ENCODE measurements at places on chromosomes 6 and 20.
A peak's percentile ranks its signal among the peaks of the same experiment; 100 is the strongest.

- no peak for DNase-seq
These were observed 15.4 kb downstream of the TAAR1 start for GRCh38 chr6:132643547-132643946.

- DNase-seq, result peak; percentile 86
These were observed 42.1 kb upstream of the BTN3A2 start for GRCh38 chr6:26322645-26323482.

GRCh38 chr6:56794421-56794820 lies 151.7 kb upstream of the DST start:
- no peak for DNase-seq

- no peak for DNase-seq
These were observed 169.9 kb downstream of the CD24 start for GRCh38 chr6:106804346-106805335.

DNA sequence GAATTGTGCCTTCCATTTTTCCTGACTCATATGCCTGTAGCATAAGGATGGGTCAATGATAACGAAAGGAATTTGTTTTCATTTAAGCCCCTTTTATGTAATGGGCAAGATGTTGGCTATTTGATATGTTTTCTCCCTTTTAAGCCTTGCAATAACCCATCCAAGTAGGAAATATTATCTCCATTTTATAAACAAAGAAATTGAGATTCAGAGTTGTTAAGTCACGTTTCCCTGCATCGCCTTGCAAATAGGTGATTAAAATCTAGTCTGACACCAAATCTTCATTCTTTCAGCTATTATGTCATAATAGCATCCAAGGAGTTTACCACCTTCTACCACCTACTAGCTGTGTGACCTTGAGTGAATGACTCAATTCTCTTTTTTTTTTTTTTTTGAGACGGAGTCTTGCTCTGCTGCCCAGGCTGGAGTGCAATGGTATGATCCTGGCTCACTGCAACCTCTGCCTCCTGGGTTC lies 7.0 kb downstream of the HNF4A start:
- no peak for DNase-seq

DNA sequence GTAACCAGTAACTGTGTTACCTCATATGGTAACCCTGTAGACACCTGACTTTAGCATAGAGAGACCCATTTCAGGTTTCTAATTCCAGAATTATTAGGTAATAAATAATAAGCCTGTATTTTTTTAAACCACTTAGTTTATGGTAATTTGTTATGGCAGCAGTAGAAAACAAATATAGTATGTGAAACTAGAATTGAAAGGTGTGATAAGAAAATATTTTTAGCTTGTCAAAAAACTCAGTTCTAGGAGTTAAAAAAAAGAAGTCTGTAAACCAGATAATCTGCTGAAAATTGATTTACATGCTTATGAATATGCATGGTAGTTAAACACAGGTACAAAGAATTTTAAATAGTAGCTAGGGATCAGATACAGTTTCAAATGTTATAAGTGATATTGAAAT lies 695.0 kb upstream of the GJE1 start:
- no peak for DNase-seq

- DNase-seq, result no peak
These were observed 103.5 kb downstream of the CDH4 start for GRCh38 chr20:61355585-61355984.

DNA sequence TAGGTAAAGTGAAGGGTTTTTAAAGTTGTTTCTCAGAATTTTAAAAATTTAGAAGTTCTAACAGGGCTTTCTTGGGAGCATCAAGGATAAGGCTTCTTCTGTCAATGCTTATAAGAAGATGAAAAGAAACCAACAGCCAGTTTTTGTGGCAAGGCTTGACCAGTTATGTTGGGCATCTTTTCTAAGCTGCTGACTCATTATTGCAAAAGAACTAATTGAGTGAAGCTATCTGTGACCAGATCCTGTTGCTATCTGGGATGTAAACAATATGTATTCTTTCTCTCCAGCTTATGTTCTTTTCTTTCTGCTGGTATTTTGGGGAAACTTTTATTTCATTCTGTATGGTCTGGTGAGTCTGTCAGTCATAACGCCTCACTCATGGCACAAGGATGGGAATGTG lies 643.8 kb downstream of the HDGFL1 start:
- no peak for DNase-seq

GRCh38 chr20:34553366-34553867 lies 5.1 kb upstream of the MAP1LC3A start:
- DNase-seq, result no peak

DNA sequence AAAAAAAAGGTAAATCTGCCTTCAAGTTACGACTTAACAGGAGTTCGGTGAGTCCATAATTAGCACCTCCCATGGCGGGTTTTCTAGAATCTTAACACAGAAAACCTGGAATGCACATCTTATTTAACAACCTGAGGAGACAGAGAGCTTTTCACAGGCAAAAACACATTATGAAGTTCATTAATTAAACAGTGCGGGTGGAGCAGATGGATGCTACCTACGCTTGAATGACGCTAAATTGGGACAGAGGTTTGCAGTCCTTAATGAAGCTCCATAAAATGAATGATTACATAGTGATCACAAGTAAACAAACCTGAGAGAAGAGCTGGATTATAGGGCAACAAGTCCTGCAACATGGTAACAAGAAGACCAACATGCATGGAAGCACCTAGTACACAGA lies 81.0 kb downstream of the INSM1 start:
- no peak for DNase-seq

- no peak for DNase-seq
These were observed 4.6 kb downstream of the MAP3K4 start for GRCh38 chr6:160996131-160996601.

DNA sequence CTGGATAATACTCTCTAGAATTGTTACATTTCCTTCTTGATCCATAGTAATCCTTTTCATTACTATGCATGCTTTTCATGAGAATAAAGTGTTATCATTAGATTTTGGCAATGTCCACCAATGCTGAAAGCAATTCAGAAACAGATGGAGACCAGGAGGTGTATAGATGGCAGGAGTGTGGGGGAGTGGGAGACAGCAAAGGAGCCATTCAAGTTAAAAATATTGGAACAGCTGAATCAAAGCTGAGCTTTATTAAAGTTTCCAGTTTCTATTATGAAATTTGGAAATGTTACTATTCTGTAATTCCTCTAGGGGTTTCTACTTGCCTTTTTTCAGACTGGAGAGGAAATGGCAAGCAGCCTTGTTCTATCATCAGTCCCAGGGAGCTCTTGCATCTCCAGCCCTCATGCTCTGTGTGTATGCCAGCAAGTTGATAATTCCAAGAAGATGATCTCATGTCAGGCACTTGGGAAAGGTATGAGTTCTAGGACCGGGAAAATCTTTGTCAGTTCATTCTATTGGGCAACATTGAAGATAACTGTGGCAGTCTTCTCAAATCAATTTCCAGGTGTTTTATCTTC lies 228.0 kb downstream of the CD109 start:
- DNase-seq, result no peak

GRCh38 chr20:44976698-44977097 lies 10.4 kb downstream of the STK4 start:
- no peak for DNase-seq

- no peak for DNase-seq
These were observed 3.2 kb upstream of the EEF1A2 start for GRCh38 chr20:63501818-63502670.

DNA sequence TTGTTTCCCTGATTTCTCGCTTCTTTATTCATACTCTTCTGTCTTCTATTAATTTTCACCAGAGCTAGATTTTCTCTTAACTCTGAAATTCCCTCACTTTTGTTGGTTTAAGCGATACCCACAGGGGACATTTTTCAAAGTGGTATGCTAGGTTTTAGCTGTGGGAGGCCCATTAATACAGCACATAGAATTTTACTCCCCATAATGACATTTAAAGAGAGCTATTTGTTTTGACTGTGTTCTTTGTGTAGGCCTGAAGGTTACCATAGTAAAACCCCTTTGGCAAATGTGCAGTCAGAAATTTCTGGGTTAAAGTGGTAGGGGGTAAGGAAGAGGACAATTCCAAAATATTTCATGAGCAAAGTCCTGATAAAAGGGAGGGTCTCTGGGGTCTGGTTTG lies 721.1 kb upstream of the CITED2 start:
- DNase-seq, result no peak

DNA sequence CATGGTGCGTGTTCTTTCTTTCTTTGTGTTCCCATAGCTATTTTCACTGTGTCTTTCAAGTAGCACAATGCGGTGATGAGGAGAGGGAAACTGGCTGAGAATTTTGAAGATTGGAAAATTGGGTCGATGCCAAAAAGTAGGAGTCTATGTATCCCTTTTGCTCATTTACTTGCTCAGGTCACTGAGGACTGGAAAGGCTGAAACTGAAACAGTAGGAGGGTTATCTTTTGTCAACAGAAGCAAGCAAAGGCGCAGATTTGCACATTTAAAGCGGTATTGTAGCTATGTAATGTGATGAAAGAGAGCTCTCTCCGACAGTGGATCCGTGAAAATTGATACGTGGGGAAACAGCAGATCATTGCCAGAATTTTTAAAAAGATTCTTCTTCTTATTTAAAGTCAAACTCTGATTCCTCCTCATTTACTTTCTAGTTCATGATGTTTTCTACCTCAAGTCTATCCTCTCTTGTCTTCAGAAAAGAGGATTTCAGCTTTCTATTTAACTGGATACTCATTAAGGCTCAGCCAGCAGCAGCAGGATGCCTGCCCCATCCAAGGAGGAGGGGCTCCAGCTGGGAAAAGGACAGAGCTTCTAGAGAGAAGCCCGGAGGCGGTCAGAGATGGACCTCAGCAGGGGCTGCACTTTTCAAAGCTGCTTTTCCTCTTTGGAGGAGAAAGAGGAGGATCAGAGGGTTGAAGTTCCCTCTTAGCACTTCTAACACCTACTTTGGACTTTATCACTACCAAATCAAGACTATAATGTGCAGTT lies 15.9 kb upstream of the FYN start:
- no peak for DNase-seq

DNA sequence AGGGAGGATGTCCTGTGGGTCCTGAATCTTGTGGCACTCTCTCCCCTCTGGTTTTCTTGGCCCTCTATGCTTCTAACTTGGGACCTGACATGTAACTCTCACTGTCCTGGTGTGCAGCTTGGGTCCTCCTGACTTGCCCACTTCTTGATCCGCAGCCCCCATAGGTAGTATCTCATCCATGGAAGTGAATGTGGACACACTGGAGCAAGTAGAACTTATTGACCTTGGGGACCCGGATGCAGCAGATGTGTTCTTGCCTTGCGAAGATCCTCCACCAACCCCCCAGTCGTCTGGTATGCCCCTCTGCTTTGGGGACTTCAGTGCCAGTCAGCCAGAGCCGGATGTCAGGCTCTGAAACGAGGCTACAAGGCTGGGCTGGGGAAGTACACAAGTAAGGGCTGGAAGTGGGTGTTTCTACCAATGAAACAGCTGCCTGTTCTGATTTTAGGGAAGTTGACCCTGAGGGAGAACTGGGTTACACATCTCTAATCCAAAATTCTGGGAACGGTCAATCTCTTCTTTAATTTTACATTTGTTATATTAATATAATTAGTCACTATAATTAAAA lies 641 bp downstream of the DBNDD2 start:
- DNase-seq, result no peak

- no peak for DNase-seq
These were observed 149.3 kb downstream of the ADAT2 start for GRCh38 chr6:143301188-143301587.

DNA sequence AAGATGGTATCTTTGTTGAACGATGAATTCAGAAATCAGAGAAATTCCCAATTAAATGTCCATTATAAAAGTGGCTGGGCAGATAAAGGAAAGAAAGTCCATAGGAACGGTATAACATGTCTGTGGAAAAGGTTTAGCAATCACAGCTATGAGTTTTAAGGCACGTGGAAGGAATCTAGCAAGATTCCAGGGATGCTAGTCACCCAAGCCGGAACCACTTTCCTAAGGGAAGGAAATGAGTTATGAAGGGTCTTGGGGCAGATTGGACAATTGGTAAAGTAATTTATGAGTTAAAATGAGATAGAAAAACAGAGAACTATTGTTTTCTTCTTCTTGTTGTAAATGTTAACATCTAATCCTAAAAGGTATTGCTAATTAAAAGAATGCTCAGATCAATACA lies 384.8 kb downstream of the ADGRB3 start:
- DNase-seq, result no peak

DNA sequence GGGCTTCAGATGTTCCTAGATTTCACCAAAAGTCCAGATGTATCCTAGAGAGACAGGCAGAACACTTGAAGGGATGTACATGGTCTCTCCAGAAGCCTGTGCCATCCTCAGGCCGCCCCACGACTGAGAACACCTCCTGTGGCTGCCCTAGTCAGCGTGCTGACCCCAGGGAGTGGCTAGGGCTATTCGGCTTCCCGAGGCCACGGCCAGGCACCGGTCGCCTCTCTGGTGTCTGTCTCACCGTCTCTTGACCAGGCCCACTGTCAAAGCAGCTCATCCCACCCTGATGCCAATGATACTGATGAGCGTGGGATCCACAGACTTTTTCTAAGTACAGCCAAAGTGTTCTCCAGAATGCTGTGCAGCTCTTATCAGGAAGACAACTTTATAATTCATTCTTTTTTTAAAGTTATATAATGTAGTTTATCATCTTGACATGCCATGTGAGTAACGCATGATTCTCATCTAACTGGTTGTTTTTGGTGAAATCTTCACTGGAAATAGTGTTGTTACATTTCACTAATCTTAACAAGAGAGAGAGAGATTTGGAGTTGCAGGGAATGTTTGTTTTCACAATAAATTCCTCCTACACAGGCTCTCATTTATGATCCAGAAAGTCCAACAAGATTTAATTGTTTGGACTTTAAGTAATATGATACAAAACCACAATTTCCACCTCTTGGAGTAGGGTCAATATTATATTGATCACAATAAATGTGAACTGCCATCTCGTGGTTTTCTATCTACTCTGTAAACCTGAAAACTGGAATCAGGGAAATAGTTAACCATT lies 41.7 kb upstream of the KLHL31 start:
- DNase-seq, result no peak

GRCh38 chr20:12949429-12949980 lies 59.3 kb upstream of the SPTLC3 start:
- DNase-seq, result no peak

- DNase-seq, result no peak
These were observed 34.1 kb downstream of the EYA4 start for GRCh38 chr6:133275213-133275612.

DNA sequence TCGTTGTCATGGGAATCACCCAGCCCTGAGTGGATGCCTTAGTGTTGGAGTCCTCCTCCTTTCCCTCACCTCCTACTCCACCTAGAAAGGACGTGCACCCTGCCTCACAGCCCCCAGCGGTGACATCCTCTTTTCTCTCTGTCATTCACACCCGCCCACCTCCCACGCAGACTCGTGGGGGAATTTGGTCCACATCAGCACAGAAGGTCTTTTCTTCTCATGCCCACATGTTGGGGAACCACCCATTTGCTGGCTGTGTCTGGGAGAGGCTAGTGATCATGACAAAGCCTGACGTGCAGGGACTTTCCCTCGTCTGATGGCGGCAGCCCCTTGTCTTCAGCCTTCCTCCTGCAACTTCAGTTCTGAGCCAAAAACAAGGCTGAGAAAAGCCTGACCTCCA lies 96.0 kb upstream of the CNKSR3 start:
- peak; percentile 88 for DNase-seq

DNA sequence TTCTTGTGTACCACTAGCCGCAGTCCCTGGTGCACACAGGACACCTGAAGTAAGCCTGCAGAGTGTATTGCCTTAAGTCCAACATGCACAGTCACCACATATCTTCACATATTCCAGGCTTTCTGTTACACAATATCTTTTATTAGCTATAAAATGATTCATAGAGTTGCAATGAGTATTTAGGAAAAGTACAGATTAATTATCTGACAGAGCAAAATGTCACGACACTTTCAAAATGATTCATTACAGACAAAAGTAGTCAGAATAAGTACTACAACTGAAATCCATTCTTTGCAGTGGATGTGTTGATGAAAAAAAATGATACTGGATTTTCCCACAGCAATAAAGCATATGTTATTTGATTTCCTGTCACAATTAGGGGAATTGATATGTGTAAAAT lies 199.5 kb upstream of the ASCC3 start:
- DNase-seq, result no peak

Data from activated naive CD4-positive, alpha-beta T cell treated with anti-CD3 and anti-CD28 coated beads, Interleukin-2, amount 50 U/mL, for 72 hours (primary cell).